ENCODE measurements at places on chromosomes 16 and 17.

DNA sequence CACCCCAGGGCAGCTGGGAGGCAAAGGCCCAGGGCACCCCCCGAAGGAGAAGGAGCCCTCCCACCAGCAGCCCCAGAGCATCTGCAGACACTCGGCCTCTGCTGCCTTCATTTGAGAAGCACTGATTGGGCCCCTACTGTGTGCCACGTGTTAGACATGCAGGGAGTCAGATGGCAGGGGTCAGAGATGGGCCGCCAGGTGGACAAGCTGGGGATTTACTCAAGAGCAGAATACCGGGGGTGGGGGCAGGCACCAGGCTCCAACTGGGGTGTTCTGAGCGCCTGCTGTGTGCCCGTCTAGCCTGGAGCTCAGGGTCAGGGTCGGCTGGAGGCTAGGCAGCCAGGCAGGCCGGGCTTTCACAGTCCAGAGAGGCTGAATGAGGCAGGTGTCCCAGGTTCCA is 18.7 kb downstream of the TPSG1 start:
- no peak for DNase-seq

DNA sequence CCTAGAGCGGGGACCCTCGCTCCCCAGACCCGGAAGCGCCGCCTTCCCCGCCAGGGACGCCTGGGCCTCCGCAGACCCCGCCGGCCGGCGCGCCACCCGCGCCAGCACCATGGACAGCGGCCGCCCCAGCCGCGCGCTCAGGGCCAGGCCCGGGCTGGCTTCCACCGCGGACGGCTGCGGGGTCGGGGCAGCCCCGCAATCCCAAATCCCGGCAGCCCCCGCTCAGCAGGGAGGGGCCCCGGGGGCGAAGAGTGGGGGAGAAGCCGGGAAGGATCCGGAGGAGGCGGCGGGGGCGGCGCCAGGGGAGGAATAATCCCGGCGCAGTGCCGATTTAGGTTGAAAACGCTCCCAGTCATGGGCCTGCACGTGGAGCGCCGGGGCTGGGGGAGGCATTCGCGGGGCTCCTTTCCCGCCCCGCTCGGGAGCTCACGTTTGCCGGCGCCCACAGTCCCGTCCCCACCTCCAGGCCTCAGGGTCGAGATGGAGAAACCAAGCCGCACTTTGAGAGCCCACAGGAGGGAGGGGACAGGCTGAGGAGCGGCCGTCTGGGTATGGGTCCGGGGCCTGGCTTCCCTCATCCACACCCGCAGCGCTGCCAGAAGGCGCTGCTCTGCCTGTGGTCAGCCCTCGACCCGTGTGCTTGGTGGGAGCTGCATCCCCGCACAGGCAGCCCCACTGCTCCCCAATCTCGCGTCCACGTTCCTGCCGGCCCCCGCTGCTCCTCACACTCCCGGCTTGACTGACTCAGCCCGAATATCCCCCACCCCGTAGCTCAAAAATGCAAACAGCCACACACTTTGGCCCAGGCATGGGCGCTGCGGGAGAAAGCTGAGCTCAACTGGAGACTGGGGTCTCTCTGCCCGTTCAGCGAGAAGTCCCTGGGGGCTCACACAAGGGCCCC is 4.7 kb downstream of the FBXL16 start:
- DNase-seq = no peak

- DNase-seq = no peak
These were observed 332.0 kb upstream of the MAF start for GRCh38 chr16:79932572-79932971.

GRCh38 chr17:28849281-28849680 is 5.5 kb upstream of the ERAL1 start:
- DNase-seq = no peak

- DNase-seq = no peak
These were observed 570.7 kb downstream of the CDH13 start for GRCh38 chr16:83197450-83197849.

DNA sequence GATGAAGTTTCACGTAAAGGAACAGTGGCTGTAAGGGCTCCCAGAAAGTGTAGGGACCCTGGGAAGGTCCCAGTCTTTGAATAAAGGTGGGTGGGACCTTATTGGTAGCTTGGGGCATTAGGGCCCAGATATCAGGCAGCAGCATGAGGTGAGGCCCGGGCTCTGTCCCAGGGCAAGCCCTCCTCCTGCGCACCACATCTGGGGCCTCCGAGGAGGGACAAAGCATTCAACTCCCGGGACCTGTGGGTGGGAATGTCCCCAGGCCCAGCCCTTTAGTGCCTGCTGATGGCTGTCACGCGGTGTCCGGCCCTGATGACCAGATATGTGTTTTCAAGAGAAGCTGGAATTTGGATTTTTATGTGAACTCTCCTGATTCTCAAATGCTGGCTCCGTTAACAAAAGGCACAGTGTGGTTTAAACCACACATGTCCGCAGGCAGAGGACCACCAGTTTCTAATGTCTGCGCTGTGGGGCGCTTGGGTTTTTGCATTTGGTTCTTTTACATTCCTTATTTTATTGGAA is 30.4 kb downstream of the RAI1 start:
- DNase-seq = no peak

All from H54 (cell line).